CD4-positive, CD25-positive, alpha-beta regulatory T cell (primary cell): ENCODE measurements at places on chromosomes 6 and 20.

DNA sequence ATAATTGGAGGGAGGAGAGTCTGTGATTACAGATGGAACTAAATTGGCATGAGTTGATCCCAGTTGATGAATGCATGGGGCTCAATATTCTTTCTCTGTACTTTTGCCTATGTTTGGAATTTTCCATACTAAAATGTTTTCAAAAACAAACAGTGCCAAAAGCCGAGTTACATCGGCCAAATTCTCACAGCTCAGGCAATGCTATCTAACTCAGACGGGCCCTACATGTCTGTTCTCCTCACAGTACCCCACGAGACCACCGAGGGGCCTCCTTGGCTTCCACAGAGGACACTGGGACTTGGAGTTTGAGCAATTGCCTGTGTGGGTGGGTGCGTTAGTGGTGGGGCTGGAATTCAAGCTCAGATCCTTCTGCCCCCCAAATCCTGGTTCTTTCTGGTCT is 413.2 kb downstream of the CDH26 start:
- no peak overlapping the region for H3K4me3 ChIP-seq
- no peak overlapping the region for H3K27ac ChIP-seq
- H3K36me3 ChIP-seq, result no peaks in the 10 kb centered on the region
- no peaks in the 10 kb centered on the region for H3K27me3 ChIP-seq
- DNase-seq, result no peak

DNA sequence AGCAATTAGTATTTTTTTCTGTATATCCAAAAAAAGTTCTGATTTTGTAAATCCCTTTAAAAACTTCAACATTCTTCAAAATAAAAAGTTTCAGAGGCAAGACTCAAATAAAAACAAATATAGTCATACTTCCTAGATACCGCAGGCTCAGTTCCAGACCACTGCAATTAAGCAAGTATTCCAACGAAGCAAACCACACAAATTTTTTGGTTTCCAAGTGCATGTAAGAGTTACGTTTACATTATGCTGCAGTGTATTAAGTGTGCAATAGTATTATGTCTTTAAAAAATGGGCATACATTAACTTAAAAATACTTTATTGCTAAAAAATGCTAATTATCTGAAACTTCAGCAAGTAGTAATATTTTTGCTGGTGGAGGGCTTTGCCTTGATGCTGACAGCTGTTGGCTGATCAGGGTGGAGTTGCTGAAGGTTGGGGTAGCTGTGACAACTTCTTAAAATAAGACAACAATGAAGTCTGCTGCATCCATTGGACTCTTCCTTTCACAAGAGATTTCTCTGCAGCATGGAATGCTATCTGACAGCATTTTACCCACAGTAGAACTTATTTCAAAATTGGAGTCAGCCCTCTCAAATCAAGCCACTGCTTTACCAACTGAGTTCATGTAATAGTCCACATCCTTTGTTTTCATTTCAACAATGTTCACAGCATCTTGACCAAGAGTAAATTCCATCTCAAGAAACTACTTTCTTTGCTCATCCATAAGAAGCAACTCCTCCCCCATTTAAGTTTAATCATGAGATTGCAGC is 46.0 kb downstream of the PHIP start:
- H3K4me3 ChIP-seq, result no peak overlapping the region
- H3K4me1 ChIP-seq, result peaks cover 3% of the 10 kb centered on the region
- H3K27me3 ChIP-seq, result no peaks in the 10 kb centered on the region

DNA sequence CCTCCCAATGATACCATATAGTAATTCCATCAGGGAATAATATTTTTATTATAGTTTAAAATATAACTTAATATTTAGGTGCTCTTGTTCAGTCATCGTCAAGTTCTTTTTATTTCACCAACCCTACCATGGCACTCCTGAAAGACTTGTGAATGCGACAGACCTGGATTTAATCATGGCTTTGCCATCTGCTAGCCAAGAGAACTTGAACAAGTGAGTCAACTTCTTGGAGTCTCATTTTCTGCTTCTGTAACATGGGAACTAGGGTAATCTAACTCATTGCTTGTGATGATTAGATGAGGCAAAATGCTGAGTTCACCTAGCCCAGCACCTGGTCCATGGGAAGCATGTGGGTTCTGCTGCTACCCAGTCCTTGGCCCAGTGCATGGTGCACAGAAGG is 62.9 kb downstream of the ESR1 start:
- H3K27me3 ChIP-seq, result no peaks in the 10 kb centered on the region
- no peak for DNase-seq
- H3K36me3 ChIP-seq, result no peaks in the 10 kb centered on the region

- H3K27ac ChIP-seq, result no peak overlapping the region
- H3K27me3 ChIP-seq, result no peaks in the 10 kb centered on the region
- H3K4me3 ChIP-seq, result no peak overlapping the region
Measured at GRCh38 chr6:22036275-22036674, 260.6 kb downstream of the PRL start.

DNA sequence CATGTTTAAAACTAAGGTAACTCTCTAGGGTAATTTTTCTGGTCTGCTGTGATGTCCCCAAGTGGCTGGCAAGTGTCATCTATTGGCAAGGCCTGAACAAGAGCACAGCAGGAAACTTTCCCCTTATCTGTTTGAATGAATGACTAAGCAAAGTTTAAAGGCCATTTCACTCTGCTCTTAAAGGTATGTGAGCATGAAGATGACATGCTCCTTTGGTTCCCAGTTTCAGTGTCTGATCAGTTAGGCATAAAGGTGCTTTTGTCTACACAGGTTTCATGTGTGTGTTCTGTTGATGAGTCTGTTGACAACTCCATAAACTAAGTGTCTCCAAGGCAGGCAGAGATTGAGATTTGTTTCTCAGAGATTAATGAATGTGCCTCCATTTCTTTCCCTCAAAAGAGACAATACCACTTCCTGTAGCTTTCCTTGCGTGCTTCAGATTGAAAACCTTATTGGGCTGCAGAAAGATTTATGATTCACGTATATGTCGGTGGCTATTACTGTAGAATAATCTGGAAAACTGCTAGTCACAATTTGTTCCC is 83.9 kb downstream of the MAP3K7 start:
- no peak overlapping the region for H3K27ac ChIP-seq
- H3K4me3 ChIP-seq, result no peak overlapping the region
- H3K36me3 ChIP-seq, result no peaks in the 10 kb centered on the region
- H3K27me3 ChIP-seq, result no peaks in the 10 kb centered on the region

DNA sequence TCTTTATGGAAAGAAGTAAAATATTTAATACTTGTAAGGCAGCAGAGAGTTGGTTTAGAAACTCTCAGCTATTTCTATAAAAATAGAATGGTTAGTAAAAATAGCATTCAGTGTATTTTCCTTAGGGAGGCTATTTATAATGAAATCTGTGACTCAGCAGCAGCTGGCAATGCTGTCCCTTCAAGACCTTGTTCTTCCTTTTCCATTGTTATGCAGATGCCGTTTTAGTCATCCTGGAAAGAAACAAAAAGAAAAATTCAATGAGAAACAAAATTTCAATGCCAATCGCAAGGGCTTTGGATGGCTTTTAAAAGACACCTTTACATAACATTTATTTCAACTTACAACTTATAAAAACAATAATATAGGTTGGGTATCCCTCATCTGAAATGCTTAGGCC is 17.5 kb downstream of the MPC1 start:
- H3K36me3 ChIP-seq, result peaks cover 26% of the 10 kb centered on the region
- H3K27me3 ChIP-seq, result no peaks in the 10 kb centered on the region
- DNase-seq, result no peak
- no peak overlapping the region for H3K27ac ChIP-seq
- no peak overlapping the region for H3K4me3 ChIP-seq

GRCh38 chr20:62337558-62338293 is 29.4 kb downstream of the LAMA5 start:
- no peak overlapping the region for H3K4me3 ChIP-seq
- DNase-seq, result no peak
- no peaks in the 10 kb centered on the region for H3K4me1 ChIP-seq
- no peaks in the 10 kb centered on the region for H3K36me3 ChIP-seq

- no peaks in the 10 kb centered on the region for H3K27me3 ChIP-seq
- no peak overlapping the region for H3K27ac ChIP-seq
- H3K36me3 ChIP-seq, result no peaks in the 10 kb centered on the region
- no peak for DNase-seq
- H3K4me3 ChIP-seq, result no peak overlapping the region
Measured at GRCh38 chr6:37988696-37989095, 169.2 kb downstream of the ZFAND3 start.

GRCh38 chr20:1499528-1500420 is 8.6 kb upstream of the SIRPB2 start:
- H3K27ac ChIP-seq, result no peak overlapping the region
- no peaks in the 10 kb centered on the region for H3K36me3 ChIP-seq
- no peak overlapping the region for H3K4me3 ChIP-seq
- H3K27me3 ChIP-seq, result peaks cover 45% of the 10 kb centered on the region
- no peaks in the 10 kb centered on the region for H3K4me1 ChIP-seq

DNA sequence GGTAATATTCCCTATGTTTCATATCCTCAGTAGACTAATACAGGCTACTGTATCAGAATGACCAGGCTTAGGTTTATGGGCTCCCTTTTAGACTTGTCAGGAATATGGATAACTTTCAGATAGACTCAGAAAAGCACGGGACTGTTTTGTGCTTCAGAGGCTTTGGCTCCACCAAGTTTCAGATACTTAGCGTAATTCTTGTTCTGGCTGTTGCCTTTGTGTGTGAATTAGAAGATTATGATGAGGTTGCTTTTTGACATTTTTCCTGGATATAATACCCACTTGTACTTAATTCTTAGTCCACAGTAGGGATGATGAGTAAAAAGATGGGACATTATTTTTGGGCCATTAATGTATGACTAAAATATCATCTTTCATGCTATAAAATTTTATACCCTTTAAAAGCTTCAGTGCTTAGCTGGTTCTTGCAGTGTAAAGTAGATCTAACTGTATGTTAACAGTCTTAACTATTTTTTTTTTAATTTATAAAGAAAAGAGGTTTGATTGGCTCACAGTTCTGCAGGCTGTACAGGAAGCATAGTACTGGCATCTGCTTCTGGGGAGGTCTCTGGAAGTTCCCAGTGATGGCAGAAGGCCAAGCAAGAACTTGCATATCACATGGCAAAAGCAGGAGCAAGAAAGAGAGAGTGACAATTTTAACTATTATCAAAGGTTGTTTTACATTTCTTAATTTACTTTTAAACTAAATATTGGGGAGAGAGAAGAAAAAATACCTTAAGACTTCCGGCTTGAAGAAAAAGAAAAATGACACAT is 120.7 kb downstream of the ZFAND3 start:
- DNase-seq, result no peak
- no peaks in the 10 kb centered on the region for H3K27me3 ChIP-seq
- H3K27ac ChIP-seq, result no peak overlapping the region
- H3K4me3 ChIP-seq, result no peak overlapping the region

- no peaks in the 10 kb centered on the region for H3K27me3 ChIP-seq
- peaks cover 34% of the 10 kb centered on the region for H3K4me1 ChIP-seq
- H3K4me3 ChIP-seq, result no peak overlapping the region
- no peak for DNase-seq
Measured at GRCh38 chr20:48740292-48740649, 87.5 kb downstream of the PREX1 start.

- DNase-seq, result no peak
- H3K4me1 ChIP-seq, result no peaks in the 10 kb centered on the region
- no peaks in the 10 kb centered on the region for H3K36me3 ChIP-seq
- H3K27me3 ChIP-seq, result no peaks in the 10 kb centered on the region
- no peak overlapping the region for H3K4me3 ChIP-seq
- H3K27ac ChIP-seq, result no peak overlapping the region
Measured at GRCh38 chr6:118387921-118388701, 160.0 kb upstream of the PLN start.

GRCh38 chr6:39806278-39806677 is 14.1 kb downstream of the DAAM2 start:
- DNase-seq, result no peak
- H3K27me3 ChIP-seq, result peaks cover 6% of the 10 kb centered on the region
- H3K4me3 ChIP-seq, result no peak overlapping the region
- no peak overlapping the region for H3K27ac ChIP-seq

DNA sequence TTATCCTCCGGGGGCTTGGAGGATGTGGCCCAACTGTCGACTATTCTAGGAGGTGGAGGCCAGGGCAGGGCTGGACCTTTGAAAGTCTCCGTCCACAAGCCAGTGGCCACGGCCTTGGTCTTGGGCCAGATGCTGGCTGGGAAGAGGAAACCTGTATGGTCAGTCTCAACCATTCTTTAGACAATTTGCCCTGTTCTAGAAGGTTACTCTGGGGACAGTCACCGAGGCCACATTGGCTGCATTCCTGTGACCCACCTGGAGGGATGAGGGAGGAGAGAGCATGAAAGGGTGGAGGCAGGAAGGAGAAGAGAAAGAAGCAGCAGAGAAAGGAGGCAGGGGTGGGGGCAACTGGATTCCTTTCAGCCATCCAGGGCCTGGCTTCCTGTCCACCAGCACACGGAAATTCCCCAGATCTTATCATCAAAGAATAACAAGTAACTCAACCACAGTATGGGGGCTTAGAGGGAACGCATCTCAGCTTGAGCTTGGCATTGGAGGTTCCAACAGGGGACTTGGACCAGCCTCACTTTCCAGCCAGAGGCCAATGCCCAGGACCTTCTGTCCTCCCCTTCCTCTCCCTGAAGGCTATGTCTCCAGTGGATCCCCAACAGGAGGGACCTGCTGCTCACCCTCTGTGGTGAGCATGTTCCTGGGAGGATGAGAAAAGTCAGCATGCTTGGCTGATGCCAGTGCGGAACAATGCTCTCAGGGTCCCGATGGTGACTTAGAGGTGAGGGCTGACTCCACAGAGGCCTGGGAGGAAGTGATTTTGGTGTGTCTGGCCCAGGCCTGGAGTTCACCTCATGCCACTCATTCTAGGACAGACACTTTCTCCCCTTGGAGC is 30.4 kb downstream of the TGM2 start:
- no peak overlapping the region for H3K27ac ChIP-seq
- H3K4me1 ChIP-seq, result no peaks in the 10 kb centered on the region
- no peaks in the 10 kb centered on the region for H3K36me3 ChIP-seq
- no peaks in the 10 kb centered on the region for H3K27me3 ChIP-seq

- no peak overlapping the region for H3K27ac ChIP-seq
- peaks cover 8% of the 10 kb centered on the region for H3K4me1 ChIP-seq
- no peak overlapping the region for H3K4me3 ChIP-seq
- no peaks in the 10 kb centered on the region for H3K36me3 ChIP-seq
- H3K27me3 ChIP-seq, result peaks cover 3% of the 10 kb centered on the region
- peak; percentile 26 for DNase-seq
Measured at GRCh38 chr6:144131248-144131709, 19.0 kb upstream of the STX11 start.

DNA sequence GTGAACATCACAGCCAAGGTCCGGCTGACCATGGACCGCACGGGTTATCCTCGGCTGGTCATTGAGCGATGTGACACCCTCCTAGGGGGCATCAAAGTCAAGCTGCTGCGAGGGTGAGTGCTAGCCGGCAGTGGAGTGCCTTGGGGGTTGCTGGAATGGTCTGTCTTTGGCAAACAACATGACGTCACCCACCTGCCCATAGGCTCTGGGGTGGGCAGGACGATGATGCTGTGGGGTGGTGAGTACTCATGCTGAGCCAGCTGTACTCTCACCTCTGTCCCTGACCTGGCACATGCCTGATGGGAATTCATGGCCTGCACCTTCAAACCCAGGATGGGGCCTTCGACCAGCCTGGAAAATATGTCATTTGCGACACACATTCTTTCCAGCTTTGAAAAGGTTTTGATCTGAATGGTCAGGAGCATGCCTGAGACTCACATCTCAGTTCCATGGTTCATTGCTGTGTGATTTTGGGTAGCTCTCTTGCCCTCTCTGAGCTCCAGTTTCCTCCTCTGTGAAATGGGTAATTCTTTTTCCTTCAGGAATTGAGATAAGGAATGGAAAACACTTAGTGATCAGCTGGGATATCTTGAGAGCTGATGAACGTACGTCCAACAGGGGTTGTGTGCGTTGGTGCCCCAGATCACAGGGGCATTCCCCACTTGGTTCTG is 6.7 kb downstream of the BPIFB4 start:
- H3K4me3 ChIP-seq, result no peak overlapping the region
- no peak for DNase-seq
- H3K27me3 ChIP-seq, result no peaks in the 10 kb centered on the region

GRCh38 chr6:147108259-147108910 is 95.8 kb upstream of the STXBP5 start:
- no peak overlapping the region for H3K4me3 ChIP-seq
- peaks cover 18% of the 10 kb centered on the region for H3K4me1 ChIP-seq
- no peaks in the 10 kb centered on the region for H3K27me3 ChIP-seq
- H3K27ac ChIP-seq, result no peak overlapping the region
- H3K36me3 ChIP-seq, result no peaks in the 10 kb centered on the region
